ENCODE measurements at places on chromosomes 3 and 15. TPM values are rescaled to one million over a fixed set of nuclear protein-coding genes. Genes with fewer than 3 reads are reported as not detected.

The FETUB gene
- total RNA-seq: 0.47 TPM

DNA sequence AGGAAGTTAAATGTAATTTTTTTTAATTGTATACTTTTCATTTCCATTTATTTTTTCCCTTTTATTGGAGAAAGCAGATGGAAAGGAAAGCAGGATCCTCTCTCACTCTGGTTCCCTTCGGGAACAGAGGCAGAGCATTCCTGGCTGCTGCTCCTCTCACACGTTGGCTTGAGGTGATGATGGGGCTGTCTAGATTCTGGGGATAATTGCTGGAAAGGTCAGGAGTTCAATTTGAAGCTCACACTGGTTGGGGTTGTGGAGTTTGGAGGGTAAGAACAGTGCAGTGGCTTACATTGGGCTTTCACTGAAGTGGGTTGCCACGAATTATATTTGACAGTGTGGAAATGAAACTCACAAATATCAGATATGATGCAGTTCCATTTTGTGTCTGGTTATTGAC lies 57.6 kb downstream of the RARB start:
- DNase-seq: no peak

- DNase-seq: no peak
Observed at GRCh38 chr3:113537155-113537554, 4.8 kb downstream of the SIDT1 start.

The TM4SF18 gene
- not detected for total RNA-seq

The PYGO1 gene
- total RNA-seq: 5.1 TPM

The PDCD6IP gene
- 304 TPM for total RNA-seq

DNA sequence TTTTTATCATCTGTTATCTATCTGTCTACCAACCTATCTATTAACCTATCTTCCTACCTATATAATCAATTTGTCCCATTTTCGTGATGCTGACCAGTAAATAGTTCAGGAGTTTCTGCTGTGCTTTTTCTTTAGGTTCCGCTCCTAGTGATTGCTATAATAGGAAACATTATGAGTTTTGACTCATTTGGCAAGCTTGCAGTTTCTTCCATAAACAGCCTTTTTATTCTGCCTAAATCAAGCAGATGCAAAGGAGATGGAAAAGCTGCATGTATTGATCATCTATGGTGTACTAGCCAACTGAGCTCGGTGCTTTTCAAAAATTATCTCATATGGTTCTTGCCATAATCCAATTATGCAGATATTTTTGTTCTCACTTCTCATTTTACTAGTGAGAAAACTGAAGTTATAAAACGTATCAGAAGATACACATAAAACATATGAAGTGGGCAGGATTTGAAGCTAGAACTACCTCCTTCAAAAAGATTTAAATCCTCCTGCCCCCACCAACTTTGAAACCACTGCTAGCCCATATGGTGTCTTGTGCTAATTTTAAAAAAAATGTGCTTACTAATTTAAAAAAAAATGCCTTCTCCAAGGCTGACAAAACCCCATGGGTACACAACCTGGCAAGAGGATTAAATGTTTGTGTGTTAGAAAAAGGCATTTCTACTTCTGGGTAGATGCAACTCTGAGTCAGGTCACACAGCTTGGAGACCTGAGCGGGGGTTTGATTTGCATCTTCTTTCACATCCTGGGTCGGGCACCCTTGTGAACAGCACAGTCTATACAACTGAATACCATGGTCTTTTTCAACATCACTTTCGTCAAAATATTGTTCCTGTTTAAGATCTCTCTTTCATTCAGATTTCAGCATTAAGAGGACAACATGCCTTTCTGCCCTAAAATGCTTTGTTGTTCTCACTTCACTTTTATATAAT lies 267.0 kb downstream of the CHL1 start:
- DNase-seq: no peak

DNA sequence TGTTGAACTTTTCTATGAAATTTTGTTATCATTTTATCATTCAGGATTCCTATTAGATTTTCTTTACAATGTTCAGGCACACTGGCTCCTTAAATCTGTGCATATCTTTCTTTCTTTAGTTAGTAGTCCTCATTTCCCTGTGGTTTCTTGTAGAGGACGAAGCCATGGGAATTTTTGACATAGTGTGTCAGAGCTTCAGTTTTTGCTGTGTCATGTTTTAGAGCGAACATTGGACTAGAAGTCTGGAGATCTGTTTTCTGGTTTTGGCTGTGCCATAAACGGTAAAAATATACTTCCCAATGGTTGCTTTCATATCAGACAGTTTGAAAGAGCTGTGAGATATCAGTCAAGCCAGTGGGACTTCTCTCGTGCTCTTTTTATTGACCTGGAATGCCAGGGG lies 105.2 kb downstream of the CHCHD4 start:
- no peak for DNase-seq

The IL5RA gene
- not detected for total RNA-seq

The EHHADH gene
- total RNA-seq: 3.2 TPM

DNA sequence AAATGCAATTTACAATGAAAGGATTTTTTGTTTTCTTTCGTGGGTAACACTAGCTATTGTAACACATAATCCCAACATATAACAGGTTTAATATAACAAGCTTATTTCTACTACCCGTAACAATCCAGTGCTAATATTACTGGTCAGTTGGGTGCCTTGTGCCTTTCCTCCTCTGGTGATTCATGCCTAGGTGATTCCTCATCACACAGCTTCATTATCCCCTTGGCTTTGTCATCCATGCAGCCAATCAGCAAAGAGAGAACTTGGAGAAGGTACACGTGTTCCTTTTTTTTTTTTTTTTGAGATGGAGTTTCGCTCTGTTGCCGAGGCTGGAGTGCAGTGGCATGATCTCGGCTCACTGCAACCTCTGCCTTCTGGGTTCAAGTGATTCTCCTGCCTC lies 30.7 kb downstream of the CHST14 start:
- peak; percentile 46 for DNase-seq

DNA sequence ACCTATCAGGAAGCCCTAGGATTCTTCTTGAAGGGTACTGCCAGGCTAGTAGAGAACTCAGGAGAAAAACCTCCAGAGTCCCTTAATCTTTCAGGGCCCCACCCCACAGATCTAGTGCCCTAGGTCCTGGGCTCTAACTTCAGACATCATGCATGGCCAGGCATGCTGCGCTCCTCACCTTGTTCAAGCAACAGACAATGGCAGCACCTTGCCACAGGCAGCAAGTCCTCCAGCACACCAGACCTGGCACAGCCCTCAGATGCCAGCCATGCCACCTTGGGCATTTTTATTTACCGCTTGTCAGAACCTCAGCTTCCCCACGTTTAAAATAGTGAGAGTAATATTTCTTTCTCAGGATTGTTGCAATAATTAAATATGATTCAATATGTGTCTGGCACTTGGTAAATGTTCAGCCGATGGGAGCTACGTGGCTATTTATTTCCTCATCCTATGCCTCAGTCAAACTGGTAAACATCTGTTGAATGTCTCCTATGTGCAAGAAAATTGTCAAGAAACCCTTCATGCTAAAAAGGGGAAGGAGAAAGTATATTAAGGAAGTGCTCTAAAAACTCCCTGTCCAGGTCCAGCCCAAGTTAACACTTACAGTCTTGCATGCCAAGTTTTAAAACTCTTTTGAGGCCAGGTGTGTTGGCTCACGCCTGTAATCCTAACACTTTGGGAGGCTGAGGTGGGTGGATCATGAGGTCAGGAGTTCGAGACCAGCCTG lies 14.5 kb upstream of the CCR1 start:
- no peak for DNase-seq

DNA sequence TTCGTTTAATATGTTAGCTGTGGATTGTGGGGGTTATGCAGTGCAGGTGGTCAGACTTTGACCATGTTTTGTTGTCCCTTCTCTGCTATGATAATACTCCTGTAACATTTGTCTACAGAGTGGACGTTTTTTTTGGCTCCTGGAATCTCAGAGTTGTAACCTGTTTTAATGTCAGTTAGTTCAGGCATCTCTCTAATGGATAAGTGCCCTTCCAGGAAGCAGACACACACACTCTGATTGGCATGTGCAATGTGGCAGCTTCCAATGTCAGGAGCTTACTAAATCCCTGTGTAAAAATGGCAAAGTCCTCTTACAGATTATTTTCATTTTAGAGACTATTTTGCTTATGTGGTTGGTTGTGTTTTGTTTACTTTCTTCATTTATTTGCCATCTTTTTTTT lies 222.2 kb upstream of the ARPP21 start:
- DNase-seq: no peak

- DNase-seq: no peak
Observed at GRCh38 chr3:192392986-192393385, 334.4 kb downstream of the FGF12 start.

DNA sequence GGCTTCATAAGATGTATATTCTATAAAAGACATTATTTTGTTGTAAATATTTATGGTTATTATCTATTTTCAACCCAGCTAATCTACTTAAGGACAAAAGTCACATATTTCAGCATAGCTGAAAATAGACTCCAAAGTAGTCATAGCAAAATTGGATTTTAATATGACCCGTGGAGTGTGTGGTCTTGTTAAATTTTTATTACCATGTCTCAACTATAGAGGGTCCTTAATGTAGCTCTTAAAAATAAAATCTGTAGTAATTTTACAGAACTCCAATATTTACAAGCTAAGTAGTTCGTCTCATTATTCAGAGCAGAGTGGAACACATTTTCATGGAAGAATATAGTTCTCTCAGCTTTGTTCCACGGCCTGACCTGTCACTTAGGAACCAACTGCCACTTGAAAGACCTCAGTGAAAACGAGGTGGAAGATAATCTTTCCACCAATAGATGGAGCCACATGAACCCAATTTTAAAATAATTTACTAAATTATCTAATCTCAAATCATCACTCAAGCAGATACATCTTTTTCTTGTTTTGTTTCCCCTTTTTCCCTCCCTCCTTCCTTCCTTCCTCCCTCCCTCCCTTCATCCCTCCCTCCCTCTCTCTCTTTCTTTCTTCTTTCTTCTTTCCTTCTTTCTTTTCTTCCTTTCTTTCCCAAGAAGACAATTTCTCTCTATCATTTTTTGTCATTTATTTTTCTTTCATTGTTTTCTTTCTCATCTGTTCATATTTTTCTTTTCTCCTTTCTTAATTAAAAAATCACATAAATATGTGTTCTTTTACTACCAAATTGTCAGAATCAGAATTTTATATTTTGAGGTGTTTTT lies 97.2 kb downstream of the CLDN1 start:
- DNase-seq: peak; percentile 57

DNA sequence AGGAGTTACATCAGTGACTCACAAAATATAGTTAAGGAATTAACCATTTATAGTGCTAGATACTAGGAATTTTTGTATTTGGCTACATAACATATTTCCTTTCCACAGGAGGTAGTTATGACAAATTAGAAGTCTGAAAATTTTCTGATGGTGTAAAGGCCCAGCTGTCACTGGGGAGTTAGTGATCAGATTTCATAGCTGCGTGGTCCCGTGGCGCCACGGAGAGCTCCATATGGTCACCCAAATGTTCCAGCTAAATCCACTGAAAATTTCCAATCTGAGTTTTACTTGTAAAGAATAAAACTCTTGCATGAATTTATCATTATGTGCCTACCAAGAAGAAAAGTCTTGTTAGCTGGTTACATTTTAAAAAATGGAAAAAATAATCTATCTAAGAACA lies 368.9 kb upstream of the PLSCR5 start:
- DNase-seq: no peak

DNA sequence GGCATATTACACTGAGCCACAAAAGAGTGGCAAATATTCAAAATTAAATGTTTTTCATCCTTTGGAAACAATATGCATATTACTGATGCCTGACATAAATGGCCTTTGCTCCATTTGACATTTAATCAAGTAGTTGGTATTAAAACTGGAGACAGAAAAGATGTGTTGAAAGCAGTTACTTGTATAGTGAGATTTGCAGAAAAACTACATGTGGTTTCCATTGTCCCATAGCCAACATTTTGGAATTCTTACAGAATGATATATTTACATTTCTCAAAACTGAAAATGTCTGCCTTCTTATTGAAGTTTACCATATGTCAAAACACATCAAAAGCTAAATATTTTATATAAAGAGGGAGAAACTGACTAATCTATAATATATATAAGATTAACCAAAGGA lies 21.6 kb downstream of the SHOX2 start:
- no peak for DNase-seq

- no peak for DNase-seq
Observed at GRCh38 chr3:169399068-169399467, 264.4 kb downstream of the MECOM start.

DNA sequence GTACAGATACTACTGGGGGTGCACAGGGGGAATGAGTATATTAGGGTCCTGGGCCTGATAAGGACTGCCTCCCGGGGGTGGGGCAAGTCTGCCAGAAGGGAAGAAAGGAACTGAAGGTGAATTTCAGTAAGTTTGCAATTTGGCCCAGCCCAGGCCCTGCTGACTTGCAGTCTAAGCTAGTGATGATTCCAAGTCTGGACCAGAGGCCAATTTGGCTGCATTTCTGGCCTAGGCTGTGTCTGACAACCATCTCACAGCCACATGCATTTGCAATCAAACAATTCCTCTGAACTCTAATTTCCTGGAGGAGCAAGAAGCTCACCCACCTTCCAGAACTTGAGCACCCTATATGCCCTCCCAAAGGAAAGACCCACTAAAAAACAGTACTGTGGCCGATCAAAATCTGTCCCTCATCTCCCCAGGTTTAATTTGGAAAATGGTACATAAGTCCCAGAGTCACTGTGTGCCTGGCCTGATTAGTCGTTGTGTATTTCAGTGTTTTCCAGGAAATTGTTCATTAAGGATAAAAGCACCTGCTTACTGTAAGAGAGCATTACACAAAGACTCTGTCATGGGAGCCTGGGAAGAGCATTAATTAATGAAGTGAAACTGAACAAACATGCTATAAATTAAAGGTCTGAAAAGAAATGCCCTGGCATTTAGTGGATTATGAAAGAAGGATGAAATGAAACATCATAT lies 114.5 kb downstream of the MEGF11 start:
- no peak for DNase-seq

The ASB14 gene
- not detected for total RNA-seq

DNA sequence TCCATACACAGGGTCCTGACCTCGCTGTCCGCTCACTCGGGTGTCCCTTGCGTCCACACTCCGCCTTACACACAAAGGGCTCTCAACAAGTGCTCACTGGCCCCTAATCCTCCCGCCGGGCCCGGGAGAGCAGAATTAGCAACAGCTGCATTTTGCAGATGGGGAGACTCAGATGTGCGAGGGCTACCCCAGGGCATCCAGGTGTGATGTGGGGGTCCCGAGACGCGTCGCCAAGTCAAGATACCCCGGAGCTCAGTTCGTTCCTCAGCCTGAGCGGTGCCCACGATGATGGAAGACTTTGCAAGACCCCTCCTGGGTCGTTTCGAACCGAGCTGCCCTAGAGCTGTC lies 14.9 kb upstream of the WNT7A start:
- DNase-seq: no peak

GRCh38 chr3:129378949-129379348 lies 49.5 kb downstream of the EFCAB12 start:
- no peak for DNase-seq

The GASK1A gene
- not detected for total RNA-seq

GRCh38 chr3:58651276-58651675 lies 15.3 kb downstream of the FAM3D start:
- no peak for DNase-seq

GRCh38 chr3:189262746-189263145 lies 91.0 kb downstream of the TPRG1 start:
- no peak for DNase-seq
